Activated effector memory CD4-positive, alpha-beta T cell treated with Interleukin-2 at 50 U/mL for 16 hours (primary cell): ENCODE measurements at places on chromosomes 6 and 20.

DNA sequence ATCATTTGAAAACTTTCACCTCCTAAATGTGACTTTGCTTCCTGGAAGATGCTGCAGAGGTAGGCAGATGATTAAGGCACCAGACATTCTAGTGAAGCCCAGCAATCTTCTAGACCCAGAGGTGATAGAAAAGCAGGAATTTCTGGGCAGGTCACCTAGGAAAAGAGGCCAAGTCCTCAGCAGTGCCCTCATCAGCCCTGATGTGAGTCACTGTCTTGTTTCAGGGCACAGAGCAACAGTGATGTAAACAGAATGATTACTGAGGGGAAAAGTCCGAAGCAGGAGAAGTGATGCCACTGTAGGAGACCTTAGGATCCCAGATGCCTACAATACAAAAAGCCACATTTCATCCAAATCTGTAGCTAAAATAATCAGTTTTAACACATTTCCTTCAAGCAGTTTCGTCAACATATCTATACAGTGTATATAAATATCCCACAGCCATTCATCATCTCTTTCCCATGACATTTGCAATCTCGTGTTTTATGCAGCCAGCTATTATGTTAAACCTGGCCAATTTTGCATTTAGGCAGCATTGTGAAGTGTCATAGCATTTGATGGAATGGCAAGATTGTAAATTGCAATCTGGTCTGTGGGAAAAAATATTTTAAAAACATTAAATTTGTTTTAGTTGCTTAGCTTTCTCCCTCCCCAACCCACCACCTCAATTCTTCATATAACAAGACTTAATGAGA is 401.2 kb upstream of the RNF217 start:
- no peak for DNase-seq

GRCh38 chr6:170605574-170606259 is 21.3 kb upstream of the PDCD2 start:
- DNase-seq = no peak

GRCh38 chr6:10411131-10411970 is 3.5 kb downstream of the TFAP2A start:
- no peak for DNase-seq

GRCh38 chr6:12483712-12484111 is 193.6 kb downstream of the EDN1 start:
- no peak for DNase-seq

GRCh38 chr6:162481938-162482337 is 245.6 kb downstream of the PRKN start:
- DNase-seq = no peak

- DNase-seq = no peak
These were observed 238.8 kb downstream of the PAX1 start for GRCh38 chr20:21944227-21944626.

- DNase-seq = no peak
These were observed 263.2 kb upstream of the NT5E start for GRCh38 chr6:85186546-85187175.

DNA sequence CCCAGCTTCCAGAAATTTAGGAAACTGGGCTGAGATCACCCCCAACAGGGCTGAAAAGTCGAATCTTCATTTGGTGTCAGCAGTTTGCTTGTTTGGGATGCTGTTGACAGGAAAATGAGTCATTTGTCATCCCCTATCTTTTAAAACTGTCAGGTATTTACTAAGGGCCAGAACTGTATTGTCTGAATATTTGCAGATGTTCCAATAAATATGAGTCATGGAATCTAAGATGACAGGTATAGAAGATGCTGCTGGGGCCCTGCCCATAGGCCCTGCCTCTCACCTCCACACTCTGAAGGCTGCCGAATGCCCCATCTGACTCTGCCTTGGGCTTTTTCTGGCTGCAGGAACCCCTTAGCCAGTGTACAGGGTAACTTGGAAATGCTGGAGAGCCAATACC is 3.9 kb downstream of the ETV7 start:
- DNase-seq = no peak

DNA sequence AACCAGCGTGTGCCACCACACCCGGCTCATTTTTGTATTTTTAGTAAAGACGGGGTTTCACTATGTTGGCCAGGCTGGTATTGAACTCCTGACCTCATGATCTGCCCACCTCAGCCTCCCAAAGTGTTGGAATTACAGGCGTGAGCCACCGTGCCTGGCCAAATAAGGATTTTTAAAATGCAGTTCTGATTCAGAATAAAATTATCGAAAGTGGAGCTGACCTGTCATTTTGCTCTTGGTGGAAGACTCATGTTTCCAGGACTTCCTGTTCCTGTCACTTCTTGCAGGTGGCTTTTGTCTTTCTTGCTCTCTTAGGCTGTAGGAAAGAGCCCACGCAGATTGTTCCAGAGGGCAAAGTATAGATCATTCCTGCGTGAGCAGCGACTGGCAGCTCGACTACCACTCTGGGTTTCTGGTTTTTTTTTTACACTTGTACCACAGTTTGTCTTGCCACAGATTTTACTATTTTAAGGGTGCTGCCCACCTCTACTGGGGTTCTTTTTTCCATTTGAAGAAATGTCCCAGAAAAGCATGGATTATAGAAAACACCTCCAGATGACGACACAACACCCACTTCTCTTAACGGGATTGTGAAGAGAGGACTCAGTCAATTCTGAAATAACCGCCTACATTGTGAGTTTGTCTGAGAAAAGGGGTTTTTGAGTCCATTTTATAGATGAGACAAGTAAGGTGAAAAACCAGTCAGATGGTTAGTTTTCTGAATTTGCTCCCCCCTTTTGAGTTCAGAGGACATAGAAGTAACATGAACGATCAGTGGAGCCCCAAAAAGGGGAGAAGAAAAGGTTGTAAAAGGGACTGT is 7.5 kb downstream of the JARID2 start:
- no peak for DNase-seq

DNA sequence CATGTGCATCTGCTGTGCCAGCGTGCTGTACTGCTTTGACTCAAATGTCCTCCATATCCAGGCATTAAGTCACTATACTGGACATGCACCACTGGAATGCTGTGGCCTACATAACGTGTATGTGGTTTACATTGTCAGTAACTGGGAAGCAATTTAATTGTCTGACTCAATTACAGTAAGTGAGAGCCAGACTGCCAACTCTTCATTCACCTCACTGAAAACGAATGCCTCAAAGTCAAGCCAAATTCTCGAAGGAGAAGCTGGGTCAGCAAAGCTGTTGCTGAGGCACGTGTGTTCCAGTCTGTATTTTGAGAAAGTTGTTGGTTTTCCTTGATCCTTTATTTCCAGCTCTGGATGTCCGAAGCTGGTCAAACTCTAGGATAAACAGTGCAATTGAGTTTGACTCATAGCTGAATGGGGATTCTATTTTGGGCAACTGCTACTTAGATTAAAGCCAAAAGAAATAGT is 534.3 kb downstream of the COL12A1 start:
- no peak for DNase-seq

DNA sequence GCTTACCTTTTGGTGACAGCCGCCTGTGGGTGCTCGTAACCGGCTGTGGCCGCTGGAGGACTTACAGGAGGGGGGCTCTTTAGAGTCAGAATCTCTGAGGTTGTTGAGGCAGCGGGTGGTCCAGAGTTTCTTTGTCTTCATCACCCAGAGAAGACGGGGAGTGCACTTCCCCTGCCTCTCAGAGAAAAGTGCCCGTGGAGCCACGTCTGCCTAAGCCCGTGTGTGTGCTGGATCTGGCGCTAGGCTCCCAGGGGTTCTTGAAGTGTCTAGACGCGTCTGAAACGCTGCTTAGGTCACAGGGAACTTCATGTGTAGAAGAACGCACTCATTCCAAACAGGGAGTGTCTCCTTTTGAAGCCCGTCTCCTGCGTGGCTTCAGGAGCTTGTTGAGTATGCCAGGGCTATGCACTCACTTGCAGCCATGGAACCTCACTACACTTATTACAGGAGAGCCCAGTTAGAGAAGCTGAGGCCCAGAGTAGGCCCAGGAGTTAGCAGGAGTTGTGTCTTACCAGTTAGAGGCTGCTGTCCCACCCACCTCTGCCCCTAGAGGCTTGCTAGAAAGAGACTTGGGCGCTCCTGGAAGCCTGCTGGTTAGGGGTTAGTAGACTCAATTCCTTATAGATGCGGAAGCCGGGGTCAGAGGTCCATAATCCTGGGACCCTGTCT is 1.3 kb downstream of the LSM14B start:
- no peak for DNase-seq

- DNase-seq = no peak
These were observed 51.6 kb upstream of the RIN2 start for GRCh38 chr20:19706463-19706862.

DNA sequence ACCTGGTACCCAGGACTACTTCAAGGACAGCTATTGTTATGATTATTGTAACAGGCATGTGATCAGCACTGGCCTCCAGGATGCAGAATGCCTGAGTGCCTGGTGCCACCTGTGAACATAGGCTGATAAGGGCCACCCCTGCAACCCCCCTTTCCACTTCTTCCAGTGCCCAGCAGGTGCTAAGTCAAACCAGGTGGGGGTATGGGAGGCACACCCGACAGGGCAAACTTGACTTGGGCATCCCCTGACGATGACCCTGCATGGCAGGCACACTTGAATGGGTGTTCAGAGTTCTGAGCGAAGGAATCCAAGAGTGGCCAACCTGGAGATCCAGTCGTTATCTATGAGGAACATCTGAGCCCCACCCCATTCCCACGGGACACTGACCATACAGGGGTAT is 3.4 kb downstream of the ADA start:
- DNase-seq = no peak
